NCI-H69 (cell line): ENCODE measurements at places on chromosomes 2 and 18.
A peak's percentile ranks its signal among the peaks of the same experiment; 100 is the strongest.

DNA sequence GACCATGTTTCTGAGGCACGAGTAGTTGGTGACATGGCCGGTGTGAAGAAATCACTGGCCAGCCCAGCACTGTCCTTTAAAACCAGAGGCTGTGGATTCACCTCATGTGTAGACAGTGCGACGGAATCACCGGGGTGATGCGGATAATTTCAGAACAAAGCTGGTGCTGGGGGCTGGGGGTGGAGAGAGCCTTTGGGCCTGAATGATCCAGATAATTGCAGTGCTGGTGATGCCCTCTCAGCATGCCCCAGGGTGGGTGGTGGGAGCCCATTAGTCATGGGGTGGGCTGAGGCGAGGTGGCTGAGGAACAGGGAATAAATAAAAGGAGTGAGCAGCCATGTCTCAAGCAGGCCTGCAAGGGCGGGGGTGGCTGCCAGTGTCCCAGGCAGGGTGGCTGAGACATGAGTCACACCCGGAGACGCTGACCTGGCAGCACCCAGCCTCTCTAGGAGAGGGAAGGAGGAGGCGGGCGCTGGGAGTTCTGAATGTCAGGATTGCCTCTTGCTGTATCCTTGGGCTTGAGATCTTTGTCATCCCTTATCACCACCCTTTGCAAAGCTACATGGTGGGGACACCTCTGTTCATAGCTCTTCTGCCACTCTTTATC is 151.1 kb upstream of the MSH6 start:
- no peak for DNase-seq

DNA sequence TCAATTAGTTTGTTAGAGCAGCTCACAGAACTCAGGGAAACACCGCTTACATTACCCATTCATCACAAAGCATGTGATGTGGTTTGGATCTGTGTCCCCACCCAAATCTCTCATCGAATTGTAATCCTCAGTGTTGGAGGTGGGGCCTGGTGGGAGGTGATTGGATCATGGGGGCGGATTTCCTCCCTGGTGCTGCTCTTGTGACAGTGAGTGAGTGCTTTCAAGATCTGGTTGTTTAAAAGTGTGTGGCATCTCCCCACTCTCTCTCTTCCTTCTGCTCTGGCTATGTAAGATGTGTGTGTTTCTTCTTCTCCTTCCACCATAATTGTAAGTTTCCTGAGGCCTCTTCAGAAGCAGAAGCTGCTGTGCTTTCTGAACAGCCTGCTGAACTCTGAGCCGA is 63.5 kb upstream of the AGPS start:
- no peak for DNase-seq

DNA sequence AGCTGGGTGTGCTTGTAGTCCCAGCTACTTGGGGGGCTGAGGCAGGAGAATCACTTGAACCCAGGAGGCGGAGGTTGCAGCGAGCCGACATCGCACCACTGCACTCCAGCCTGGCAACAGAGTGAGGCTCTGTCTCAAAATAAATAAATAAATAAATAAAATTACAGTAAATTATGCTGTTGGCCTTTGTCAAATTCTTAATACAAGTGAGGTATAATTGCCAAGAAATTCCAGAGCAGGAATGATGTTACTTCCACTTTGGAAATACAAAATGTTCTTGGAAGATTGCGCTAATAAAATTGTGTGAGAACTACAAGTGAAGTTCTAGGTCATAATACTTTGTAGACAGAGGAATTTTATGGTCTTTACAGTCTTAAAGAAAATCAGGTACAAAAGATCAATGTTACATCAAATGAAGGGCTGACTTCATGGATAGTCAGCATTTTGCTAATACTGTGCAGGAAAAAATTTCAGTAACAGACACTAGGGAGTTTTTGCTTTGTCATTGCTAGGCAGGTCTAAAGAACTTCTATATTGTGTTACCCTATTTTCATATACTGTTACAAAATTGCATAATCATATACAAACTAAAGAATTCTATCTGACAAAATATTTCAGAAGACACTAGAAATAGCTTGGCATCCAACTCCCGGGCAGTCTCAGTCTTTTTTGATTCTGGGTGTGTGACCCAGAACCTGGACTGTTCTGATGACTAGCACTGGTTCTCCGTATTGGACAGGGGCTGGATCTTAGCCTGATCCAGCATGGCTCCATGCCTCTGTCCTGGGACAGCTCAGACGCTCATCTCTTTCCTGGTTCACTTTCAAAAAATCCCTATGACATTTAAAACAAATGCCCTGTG is 76.0 kb upstream of the STK17B start:
- no peak for DNase-seq

DNA sequence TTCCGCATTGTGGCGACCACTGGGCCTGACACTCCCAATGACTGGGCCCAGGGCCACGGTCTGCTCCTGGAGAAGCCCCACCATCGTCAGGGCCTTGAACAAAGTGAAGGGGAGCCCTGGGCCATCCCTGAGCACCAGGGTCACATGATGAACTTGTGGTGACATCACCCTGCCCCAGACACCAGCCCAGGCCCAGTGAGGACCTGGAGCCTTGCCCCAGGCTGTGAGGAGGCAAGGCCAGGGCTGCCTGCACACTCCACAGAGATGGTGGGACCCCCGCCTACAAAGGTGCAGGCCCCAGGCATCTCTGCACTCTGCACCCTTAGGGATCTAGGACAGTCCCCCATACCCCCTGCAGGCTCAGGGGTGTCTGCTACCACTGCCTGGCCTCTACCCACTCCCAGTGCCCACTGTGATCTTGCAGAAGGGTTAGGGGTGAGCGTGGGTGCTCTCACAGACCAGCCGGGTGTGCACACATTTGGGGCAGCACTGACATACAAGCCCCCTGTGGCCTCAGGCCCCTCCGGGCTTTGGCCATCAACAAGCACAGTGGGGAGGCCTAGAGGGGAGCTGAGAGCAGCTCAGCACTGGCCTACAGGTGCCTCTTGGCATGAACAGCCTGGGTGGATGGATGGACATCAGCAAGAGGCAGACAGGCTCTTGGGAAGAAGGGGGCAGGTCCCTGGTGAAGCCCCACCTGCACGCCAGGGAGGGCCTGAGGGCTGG is 624.0 kb upstream of the LRRTM4 start:
- no peak for DNase-seq

DNA sequence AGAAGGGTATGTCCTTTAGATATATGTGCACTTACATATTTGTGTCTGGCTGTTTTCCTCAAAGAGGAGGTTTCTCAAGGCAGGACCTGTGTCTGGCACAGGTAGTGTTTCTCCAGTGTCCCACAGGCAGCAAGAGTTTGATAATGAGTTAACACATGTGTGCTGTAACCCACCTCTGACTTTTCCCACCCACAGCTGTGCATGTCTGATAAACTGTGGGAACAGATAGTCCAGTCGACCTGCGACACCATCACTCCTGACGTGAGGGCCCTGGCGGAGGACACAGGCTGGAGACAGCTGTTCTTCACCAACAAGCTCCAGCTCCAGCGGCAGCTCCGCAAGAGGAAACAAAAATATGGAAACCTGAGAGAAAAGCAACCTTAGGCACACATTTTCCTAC is 58.2 kb downstream of the SLC16A14 start:
- no peak for DNase-seq

DNA sequence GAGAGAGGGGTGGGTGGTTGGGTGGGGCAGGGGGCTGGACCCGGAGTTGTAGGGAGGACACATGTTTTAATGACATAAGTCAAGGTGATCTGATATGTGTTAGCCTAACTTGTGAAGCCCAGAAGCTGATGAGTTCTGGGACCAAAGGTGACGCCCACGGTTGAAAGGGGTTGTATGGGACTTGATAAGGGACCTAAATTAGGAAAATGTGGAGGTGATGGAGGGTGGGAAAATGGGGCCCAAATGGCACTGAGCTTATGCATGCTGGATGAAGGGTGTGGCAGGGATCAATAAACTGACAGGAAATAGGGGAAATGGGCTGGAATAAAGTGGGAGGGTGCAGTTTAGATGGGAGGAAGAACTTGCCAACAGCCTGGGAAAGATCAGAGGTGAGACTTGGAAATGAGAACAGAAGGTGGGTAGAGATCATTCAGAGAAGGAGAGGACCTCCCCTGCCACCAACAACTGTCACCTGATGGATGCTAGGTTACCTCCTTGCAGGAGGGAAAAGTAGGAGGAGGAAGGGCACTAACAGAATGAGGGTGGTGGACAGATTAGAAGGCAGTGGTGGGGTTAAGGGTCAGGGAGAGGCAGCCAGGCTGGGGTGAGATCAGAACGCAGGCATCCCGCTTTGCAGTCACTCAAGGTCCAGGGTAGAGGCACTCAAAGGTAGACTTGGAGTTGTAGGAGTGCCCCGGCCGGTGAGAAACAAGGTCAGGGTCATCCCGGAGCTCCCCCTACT is 15.3 kb downstream of the WNT10A start:
- DNase-seq = no peak

- no peak for DNase-seq
Measured at GRCh38 chr2:28054916-28055315, 164.4 kb downstream of the BABAM2 start.

DNA sequence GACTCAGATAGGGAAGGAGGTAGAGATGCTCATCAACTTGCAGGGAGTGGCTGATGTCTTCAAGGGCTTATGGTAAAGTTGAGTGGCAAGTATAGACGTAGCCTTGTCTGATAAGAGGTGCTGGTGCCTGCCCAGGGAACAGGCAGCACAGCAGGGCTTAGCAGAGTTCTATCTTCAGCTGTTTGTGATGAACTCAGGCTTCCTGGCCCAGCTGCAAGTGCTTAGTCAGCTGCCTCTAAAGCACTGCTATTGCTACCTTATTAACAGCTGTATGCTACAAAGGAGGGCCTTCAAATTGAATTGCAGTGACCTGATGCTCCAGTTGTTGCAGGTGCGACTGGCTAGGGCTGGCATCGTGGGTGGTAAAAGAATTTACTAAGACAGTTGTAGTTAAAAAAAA is 82.1 kb downstream of the TSN start:
- no peak for DNase-seq

DNA sequence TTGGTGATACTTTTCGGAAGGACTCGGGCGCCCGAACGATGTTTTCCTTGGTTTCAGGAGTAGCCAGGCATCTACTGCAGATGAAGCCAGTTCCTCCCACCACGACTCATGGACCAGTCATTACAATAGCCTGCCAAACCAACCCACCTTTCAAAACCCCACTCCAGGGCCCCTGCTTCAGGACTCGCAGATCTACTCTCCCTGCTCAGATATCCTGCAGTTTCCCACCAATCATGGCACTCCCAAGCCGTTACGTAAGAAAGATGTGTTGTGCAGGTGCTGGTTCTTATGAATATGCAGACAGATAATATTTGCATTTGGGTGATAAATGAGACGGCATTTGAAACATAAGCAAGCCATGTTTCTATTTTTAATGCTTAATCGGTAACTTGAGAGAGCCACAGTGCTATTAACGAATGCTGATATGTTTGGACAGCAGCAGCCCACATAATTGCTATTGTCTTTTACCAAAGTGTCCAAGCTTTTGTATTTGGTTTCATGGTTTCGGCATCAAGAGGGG is 3.5 kb upstream of the CYS1 start:
- peak; percentile 61 for DNase-seq

DNA sequence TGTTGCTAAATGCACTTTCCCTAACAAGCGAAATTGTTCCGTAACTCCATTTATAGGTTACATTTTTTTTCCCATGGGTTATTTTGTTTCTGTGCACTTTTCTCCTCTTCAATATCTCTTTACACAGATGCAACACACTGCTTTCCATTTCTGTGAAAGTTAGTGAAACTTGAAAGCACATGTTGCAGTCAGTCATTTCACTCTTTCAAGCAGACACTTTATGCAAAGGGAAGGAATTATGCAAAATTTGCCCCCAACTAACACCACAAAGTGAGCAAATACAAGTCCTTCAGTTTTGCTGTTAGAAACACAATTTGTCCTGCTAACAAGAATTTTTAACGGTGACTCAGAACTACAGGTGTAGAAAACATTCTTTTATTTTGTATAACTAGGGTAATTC is 124.8 kb downstream of the PTH2R start:
- DNase-seq = no peak

- no peak for DNase-seq
Measured at GRCh38 chr2:113032737-113033136, 19.9 kb downstream of the IL36B start.

DNA sequence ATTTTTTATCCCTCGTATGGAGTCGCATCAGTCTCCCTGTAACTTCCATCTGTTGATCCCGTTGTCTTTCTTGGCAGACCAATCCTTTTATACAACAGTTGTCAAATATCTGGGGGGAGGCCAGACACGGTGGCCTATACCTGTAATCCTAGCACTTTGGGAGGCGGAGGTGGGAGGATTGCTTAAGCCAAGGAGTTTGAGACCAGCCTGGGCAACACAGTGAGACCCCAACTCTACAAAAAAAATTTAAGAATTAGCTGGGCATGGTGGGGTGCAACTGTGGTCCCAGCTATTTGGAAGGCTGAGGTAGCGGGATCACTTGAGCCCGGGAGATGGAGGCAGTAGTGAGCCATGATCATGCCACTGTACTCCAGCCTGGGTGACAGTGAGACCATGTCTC is 2.0 kb downstream of the XRCC5 start:
- no peak for DNase-seq

DNA sequence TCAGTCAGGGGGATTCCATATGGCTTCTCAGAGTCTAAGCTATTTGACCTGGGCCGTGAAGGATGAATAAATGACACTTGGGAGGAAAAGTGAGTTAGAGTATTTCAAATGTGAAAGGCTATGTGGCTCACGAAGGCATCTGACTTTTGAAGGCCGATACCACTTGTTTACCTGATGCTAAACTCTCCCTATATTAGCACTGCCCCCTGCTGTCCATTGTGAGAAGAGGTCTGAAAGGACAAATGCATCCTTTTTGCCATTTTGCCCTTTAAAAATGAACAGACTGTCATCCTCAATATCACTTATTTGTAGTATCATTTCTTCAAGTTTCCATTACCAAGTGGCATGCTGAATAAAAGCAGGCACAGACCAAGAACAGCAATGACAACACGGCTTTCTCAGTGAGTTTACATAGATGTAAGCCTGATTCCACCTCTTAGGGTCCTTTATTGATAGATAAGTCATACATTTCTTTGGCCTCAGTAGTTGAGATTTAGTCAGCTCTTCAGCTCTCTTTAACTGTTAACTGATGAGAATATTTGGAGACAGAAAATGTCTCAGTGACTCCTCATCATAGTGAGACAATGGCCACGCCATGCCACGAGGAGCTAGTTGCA is 40.1 kb downstream of the DOCK10 start:
- peak; percentile 67 for DNase-seq
